ENCODE measurements at places on chromosomes 12 and 14. TPM values are rescaled to one million over a fixed set of nuclear protein-coding genes. Genes with fewer than 3 reads are reported as not detected.

Gene NINJ2
- total RNA-seq, result 18.5 TPM

DNA sequence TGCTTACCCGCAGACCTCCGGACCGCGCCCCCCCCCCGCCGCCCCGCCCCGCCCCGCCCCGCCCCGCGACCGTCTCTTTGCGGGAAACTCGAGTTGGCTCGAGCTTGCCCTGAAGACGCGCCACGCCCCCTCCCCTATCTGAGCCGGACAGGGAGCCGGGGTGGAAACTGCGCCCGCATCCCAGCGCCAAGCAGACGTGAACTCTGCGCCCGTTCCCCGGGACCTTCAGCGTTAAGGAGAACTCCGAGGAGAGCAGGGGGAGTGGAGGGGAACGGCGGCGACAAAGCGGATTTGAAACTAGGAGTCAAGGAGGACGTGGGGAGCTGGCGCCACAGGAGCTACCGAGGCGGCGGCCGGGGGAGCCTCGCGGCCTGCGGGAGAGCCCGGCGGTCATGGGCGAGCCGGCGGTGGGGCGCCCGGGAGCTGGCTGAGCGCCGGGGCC is at the start of gene KCNK13:
TSS of gene KCNK13 (plus strand) at position 310 of the 442 bp plus-strand sequence. CDS start 212 bp downstream, outside the sequence.
- DNase-seq, result no peak

DNA sequence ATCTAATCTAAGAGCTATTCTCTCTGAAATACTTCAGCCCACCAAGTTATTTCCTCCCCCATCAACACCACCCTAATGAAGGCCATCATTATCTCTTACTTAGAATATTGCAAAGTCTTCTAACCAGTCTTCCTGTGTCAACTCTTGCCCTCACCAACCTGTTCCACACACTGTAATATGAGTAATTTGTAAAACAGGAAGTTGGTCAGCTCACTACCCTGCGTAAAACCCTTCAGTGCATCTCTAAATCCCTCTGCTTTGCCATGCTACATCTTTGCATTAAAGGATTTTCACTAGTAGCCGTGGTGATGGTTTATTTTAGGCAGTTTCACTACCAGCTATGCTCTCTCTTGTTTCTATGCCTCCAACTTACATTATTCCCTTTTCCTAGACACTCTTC is 70.0 kb downstream of the KIF21A start:
- no peak for DNase-seq

DNA sequence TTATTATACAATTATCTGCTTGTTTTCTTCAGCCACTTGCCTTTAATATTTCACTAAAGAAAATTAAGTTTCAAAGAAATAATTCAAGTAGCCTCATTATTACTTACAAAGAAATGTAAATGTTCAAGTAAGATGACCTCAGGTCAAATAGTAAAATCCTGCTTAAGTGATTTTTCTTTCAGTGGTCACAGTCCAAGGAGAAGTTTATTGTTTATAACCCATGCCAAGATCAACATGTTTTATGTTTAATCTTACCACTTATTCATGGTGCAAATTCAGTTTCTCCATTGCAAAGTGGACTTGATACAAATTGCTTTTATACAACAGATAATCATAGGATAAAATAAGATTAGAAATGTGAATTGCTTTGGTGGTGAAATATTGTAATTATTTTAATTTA is 370.2 kb upstream of the FLRT2 start:
- no peak for DNase-seq

DNA sequence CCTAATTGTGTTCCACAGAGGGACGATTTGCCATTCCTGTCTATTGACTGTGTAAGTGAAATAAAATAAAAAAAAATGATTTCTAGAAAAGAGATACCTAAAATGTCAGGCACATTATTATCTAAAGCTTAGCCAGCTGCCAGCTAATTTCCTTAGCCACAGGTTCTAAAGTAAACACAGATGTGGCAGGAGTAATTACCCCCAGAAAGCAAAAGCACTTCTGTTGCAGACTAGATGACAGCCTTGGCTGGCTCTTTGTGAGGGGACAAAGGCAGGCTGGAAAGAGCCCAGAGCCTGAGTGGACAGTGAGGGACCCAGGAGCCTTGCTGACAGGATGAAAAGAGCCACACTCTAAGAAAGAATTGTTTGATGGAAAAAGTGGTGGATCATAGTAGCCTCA is 418.1 kb downstream of the LRIG3 start:
- no peak for DNase-seq

Data from mesenteric fat pad (tissue), 1 donor.